ENCODE measurements at places on chromosomes 7 and 10.

GRCh38 chr10:110387983-110388686, 83.4 kb upstream of the SMNDC1 start:
- no peak for DNase-seq

DNA sequence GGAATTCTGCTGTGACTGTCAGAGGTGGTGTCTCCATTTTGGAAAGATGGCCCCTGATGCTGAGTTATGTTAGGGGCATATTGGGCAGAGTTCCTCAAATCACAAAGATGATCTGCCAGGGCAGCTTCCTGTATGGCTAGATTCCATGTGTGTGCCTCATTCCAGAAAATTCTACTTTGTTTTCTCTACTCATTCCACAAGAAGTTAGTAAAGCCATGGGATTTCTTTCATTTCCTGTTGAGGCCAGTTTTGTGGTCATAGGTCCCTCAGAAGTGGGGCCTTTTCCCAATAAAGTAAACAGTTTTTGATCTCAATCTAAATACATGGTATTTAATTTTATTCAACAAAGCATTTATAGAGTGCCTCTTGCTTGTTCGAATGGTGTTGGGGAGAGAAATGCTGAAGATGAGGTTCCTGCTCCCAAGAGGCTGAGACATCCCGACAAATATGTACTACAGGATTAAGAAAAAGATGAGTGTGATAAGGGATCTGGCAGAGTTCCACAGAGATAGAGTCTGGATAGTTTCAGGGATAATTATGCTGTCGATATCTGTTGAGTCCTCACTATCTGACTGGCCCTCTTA, 33.0 kb downstream of the MINDY4 start:
- DNase-seq, result peak; percentile 43

DNA sequence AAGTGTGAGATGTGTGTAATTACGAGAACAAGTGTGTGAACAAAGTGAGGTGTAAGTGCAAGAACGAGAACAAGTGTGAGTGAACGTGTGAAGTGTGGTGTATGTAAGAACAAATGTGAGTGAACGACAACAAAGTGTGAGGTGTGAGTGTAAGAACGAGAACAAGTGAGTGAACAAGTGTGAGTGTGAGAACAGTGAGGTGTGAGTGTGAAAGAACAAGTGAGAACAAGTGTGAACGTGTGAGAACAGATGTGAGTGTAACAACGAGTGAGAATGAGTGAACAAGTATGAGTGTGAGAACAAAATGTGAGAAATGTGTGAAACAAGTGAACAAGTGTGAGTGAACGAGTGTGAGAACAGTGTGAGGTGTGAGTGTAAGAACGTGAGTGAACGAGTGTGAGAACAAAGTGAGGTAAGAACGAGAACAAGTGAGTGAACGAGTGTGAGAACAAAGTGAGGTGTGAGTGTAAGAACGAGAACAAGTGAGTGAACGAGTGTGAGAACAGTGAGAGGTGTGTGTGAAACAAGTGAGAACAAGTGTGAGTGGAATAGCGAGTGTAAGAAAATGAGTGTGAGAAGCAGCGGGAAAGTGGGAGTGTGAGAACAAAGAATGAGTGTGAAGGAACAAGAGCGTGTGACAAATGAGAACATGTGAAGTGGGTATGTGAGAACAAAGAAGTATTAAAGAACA, 47.2 kb downstream of the ESYT2 start:
- no peak for DNase-seq

GRCh38 chr7:131157530-131158243, 170.0 kb upstream of the MKLN1 start:
- no peak for DNase-seq

DNA sequence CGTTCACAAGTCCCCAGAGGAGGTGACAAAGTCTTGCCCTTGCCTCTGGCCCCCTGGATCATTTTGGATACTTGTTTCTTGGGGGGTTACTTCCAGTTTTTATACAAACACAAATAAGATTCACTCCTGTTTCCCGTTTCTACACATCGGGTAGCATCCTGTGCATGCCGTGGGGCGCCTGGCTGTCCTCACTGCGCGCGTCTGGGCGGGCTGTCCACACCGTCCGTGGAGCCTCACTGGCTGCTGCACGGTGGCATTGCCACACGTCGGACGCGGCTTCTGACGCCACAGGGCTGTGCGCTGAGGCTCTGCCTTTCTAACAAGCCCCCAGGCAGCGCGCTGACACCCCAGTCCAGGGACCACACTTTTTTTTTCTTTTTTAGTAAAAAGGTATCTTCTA, 18.4 kb downstream of the BNIP3 start:
- DNase-seq, result no peak

GRCh38 chr10:30863516-30864210, 168.0 kb downstream of the ZNF438 start:
- DNase-seq, result no peak

DNA sequence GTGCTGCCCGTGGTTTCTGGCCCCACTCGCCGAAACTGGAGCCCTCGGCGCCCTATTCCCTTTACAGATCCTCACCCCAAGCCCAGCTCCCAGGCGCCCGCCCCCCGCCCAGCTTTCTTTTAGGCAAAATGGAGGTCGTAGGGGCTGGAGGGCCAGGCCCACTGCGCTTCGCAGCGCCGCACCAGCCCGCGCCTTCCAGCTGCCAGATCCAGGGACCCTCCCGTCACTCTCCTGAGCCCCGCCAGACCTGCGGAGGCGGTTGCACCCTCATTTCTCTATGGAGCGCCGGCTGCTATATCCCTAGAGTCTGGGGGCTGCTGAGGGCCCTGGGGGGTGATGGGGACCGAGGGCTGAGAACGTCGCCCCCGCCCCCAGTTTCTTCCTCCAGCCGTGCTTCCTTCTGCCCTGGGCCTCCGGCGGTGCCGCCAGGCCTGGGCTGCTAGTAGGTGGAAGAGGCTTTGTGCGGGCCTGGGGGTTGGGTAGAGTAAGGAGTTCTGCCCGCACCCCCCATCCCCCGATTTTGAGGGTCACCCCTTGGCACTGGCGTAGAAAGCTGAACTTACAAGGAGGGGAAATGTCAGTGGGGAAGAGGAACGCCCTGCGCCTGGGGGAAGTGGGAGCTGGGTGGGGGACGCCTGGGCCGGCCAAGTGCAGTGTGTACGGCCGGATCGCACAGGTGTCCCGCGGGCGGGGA, 1.0 kb downstream of the GNB2 start:
- DNase-seq, result no peak

GRCh38 chr7:47765373-47765979, 182.8 kb downstream of the PKD1L1 start:
- no peak for DNase-seq

DNA sequence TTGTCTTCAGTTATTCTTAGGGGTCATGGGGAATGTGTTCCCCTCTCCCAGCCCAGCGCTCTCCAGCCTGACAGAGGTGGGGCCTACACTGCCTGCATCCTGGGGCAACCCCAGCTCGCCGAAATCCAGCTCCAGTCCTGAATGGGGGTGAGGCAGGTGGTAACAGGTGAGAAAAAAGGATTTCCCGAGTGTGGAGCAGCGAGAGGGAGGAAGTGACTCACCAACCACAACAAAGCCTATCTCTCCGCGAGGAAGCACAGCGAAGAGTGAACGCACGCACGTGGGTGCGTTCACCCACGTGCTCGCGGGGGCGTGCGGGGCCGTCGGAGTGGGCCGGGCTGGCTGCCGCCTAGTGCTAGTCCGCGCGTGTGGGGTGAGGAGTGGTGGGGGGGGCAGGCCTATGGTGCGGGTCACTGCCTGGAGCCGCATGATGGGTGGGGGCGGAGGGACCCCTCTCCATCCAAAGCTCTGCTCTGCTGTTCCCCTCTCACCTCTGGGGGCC, 855 bp upstream of the PALD1 start:
- peak; percentile 60 for DNase-seq

DNA sequence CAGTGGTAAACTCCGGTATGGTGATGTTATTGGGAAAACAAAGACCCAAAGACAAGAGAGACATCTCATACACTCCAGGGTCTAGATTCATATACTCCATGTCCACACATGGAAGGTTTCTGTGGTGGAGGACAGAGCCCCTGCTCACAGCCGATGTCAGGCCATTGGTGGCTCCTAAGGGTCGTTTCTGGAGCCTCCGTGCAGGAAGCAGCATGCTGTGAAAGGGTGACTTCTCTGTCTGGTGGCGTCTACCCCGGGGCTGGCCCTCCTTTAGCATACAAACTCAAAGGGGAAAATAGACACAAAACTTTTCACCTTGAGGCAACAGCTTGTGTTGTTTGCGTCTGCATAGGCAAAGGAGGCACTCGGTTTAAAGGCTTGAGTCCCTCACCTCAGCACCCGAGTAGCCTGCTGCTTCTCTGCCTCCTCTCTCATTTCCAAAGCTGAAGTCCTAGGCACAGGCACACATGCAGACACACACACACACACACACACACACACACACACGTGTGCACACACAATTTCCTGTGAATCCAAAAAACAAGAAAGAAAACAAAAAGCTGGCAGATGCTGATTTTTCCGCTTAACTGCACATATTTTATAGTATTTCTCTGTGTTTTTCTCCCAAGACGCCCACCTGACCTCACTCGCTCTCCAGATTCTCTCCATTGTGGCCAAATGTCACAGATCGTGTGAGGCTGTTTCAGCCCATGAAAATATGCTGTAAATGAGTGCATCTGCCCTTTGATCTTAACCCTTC, 601.4 kb upstream of the MGMT start:
- no peak for DNase-seq

- peak; percentile 84 for DNase-seq
Measured at GRCh38 chr10:21264271-21264670, 261.2 kb downstream of the SKIDA1 start.

GRCh38 chr7:24403557-24403956, 119.6 kb downstream of the NPY start:
- DNase-seq, result no peak

- DNase-seq, result peak; percentile 93
Measured at GRCh38 chr10:94115725-94116124, 122.0 kb downstream of the PLCE1 start.

- peak; percentile 52 for DNase-seq
Measured at GRCh38 chr10:60894786-60895185, 49.2 kb downstream of the RHOBTB1 start.

- DNase-seq, result no peak
Measured at GRCh38 chr10:129433266-129433665, 33.8 kb upstream of the MGMT start.

DNA sequence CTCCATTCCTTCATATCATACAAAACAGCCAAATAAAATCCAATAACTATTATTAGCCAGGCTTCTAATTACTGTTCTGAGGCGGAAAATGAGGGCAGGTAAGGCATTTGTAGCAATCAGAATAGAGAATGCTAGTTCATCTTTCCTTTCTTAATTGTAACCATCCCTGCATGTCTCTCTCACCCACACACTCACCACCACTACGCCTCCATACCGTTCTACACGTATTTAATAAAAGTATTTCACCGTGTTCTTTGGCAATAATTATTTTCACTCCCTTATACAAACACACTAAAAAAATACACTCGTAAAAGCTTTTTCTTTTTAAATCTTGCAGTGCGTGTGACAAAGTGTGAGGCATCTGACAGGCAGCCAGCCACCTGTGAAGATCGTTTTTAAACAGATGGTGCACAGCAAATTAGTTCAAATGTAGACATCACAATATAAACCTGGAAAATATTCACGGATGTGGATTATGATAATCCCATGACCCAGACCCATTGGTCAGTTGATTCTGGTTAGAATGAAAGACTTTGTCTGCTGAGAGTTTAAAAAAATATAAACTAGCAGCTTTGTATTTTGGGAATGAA, 653.6 kb downstream of the REEP3 start:
- no peak for DNase-seq

DNA sequence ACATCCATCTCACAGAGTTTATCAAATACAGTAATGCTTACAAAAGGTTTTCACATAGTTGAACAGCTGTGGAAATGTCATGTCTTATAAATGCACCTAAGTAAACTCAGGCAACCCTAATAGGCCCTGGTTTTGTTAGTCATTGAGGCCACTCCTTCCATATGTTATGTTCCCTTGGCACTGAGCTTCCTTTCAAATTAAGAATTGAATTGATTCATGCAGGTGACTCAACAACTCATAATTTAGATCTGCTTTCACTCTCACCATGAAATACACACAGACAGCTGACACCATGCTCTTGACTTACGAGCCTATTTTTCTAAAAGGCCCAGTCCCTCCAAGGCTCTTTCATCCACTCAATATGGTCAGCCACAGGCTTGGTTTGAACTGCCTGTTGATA, 476.9 kb downstream of the KCNMA1 start:
- DNase-seq, result peak; percentile 92

- no peak for DNase-seq
Measured at GRCh38 chr10:116553378-116553980, 7.7 kb downstream of the PNLIP start.

DNA sequence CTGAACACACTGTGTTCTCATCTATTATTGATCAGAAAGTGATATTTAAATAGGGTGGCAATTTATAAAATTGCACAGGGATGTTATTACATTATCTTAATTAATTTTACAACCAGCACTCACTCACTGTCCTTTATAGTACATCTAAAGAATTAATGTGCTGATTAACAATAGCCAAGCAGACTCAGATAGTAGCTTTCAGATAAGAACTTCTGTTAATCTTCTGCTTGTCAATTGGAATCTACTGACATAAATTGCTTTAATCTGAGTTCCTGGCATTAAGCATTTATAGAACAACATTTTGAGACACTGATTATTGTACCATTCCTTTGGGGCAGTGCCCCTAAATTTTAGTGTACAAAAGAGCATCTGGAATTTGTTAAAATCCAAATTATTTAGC, 408.9 kb downstream of the GRM8 start:
- no peak for DNase-seq

GRCh38 chr7:17697128-17697881, 243.0 kb downstream of the SNX13 start:
- no peak for DNase-seq

- DNase-seq, result no peak
Measured at GRCh38 chr7:157683747-157684156, 346.9 kb downstream of the DNAJB6 start.

GRCh38 chr7:69115788-69116187, 482.5 kb upstream of the AUTS2 start:
- DNase-seq, result no peak

Measured in epithelial cell of prostate (primary cell).